ENCODE measurements at places on chromosomes 6 and 20.

DNA sequence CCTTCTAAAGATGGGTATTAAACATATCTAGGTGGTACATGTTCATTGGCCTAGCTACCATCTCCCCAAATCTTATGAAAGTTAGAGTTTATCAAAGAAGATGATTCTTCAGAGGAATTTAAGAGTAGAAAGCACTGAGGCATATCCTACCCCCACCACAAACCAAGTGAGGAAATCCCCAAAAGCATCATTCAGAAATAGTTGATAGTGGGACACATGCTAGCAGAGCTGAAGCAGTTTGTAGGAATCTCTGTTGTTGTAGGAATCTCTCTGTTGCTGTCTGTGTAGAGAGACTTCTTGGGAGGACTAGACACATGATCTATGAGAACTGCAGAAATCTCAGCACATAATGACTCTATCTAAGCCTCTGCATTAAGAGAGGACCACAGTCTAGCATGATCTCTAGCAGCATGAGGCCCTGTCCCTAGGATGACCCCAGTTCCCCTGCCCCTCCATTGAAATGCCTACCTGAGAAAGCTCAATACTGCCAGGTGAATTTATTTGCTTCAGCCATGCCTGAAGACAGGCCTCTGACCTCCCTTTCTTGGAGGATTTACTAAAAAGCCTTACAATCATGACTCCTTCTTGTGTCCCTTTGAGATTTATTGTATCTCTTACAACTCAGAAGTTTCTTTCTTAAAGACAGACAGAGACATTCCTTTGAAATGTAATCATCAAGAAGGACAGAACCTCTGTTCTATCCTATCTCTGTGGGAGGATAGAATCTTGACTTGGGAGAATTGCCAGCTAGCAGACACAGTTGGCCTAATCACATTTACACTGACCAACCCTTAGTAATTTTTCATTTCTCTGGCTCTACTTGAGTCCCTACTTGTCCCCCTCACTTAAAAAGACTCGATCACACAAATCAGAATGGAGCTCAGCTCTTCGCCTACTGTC, 582.4 kb downstream of the PHF3 start:
- DNase-seq: no peak

GRCh38 chr6:134647861-134648260, 302.0 kb downstream of the ALDH8A1 start:
- DNase-seq: no peak

DNA sequence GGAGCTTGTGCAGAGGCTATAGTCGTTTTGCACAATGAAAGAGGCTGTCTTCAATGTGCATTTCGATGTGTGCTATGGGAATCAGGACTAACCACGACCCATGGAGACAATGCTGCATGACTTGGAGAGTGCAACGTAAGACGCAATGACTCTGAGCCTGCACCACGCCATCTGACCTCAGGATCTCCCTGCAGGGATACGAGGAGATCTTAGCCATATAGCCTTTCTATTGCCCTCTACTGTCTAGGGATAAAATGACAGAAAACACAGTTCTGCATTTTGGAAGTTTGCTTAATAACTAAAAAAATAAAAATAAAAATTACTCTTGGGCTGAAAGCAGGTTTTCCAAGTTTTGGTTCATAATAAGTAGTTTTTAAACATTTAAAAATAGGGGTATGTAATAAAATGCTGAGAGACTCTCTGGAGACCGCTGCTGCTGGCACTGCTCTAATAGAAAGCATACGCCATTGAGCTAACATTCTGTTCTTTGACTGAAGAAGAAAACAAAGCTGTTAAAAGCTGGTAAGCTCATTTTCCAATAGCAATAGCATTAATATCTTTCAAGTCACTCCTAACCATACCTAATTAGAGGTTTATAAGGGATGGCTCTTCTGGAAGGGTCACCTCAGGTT, 87.2 kb downstream of the PDE7B start:
- peak; percentile 8 for DNase-seq

GRCh38 chr6:162364488-162364887, 363.1 kb downstream of the PRKN start:
- no peak for DNase-seq

DNA sequence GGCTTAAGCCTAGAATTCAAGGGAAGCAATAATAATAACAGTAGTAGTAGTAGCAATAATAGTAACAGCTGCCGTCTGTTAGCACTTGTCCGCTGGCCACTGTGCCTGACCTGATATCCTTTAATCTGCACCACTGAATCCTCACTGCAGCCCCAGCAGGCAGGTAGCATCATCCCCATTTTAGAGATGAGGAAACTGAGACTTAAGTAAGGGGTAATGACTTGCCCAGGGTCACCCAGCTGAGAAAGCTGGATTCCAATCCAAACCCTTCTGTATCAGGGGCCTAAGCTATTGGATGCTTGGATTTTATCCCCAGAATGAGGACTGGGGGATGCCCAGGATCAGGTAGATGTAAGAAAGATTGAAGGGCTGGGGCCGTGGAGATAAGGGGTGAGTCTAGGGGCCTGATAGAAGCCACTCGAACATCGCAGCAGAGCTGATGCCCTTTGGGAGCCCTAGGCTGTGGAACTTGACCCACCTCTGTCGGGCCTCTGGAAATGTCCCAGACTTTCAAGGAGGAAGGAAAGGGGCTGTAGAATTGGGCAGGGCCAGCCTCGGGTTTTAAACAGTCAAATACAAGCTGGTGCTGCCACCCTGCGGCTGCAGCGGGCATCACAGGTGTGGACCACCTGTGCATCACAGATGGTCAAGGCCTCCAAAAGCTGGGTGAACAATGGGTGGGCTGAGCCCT, 102.1 kb upstream of the MYL9 start:
- DNase-seq: peak; percentile 59

DNA sequence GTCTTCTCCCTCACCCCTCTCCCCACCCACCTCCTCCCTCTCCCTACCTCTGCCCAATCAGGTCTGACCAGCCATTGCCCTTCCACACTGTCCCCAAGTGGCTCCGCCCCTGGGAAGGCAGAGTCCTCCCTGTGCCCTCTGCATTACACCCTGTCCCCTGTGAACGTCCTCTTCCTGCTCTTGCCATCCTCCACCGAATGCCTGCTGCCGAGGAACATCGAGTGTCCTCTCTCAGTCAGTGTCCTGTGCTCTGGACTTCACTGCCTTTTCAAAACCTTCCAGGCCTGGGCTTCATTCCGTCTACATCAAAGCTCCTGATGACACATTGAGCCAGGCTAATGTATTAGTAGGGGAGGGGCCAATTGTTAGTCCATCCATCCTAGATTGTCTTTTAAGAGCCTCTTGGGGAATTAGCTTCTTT, 3.3 kb upstream of the PACSIN1 start:
- peak; percentile 36 for DNase-seq

- DNase-seq: peak; percentile 70
Observed at GRCh38 chr20:25750765-25751696, 54.4 kb upstream of the ZNF337 start.

- peak; percentile 39 for DNase-seq
Observed at GRCh38 chr20:61966492-61967244, 99.0 kb downstream of the TAF4 start.

- no peak for DNase-seq
Observed at GRCh38 chr6:115415378-115415777, 645.3 kb downstream of the FRK start.

GRCh38 chr6:106308985-106309384, 16.6 kb downstream of the ATG5 start:
- no peak for DNase-seq

- DNase-seq: peak; percentile 76
Observed at GRCh38 chr6:52577022-52577777, at the start of gene TRAM2. Gene TRAM2, minus strand, starts transcription at chr6:52577060. Its CDS starts 145 bp downstream, at chr6:52576915.

GRCh38 chr6:81751388-81752083, 945 bp downstream of the TENT5A start:
- DNase-seq: peak; percentile 21
